Naive thymus-derived CD8-positive, alpha-beta T cell (primary cell): ENCODE measurements at places on chromosomes 2 and 18. TPM values are rescaled to one million over a fixed set of nuclear protein-coding genes. Genes with fewer than 3 reads are reported as not detected.

The SCN2A gene
- polyA plus RNA-seq, result not detected

The GAD1 gene
- not detected for polyA plus RNA-seq

The SLC5A7 gene
- not detected for polyA plus RNA-seq

The REG3A gene
- not detected for polyA plus RNA-seq

The LHCGR gene
- polyA plus RNA-seq, result not detected

The HOXD8 gene
- polyA plus RNA-seq, result not detected

The PLGLB1 gene
- 0.49 TPM for polyA plus RNA-seq

The CD28 gene
- polyA plus RNA-seq, result 15.8 TPM

The CFAP221 gene
- not detected for polyA plus RNA-seq

The CRACDL gene
- polyA plus RNA-seq, result 0.49 TPM

DNA sequence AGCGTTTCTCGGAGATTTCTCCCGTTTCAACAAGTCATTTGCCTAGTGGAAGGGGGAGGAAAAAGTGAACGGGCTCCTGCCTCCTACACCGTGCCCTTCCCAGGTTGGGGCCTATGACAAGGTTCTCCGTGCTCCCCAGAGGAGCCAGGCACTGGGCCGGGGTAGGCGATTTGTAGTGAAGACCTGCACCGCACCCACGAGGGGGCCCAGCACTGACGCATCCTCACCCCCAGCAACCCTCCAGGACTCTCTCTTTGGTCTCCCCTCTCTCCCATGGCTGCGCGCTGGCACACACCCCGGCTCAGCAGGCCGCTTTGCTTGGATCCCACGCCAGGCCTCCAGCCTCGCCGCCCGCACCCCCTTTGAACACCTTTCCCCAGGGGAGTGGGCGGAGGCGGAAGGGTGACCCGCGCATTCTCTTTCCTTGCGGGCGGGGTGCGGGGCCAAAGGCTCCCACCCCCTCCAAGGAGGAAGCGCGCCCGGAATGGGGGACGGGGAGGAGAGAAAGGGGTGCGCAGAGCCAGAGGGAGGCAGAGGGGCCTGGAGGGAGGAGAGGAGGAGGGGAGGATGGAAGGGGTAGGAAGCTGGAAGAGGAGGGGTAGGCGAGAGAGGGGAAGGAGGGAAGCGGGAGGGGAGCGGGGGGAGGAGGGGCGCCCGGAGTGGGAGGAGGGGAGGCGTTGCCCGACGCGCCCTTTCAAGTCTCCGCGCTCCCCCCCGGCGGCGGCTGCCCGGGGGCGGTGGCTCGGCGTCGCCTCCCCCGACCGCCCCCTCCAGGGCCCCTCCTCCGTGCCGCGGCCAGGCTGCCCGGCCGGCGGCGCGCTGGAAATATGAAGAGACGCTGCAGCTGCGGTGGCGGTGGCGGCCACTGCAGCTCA lies at the start of gene APCDD1:
Gene APCDD1, plus strand, starts transcription at position 830 of the 875 bp plus-strand sequence. CDS start 347 bp downstream, outside the sequence.
- DNase-seq, result no peak

DNA sequence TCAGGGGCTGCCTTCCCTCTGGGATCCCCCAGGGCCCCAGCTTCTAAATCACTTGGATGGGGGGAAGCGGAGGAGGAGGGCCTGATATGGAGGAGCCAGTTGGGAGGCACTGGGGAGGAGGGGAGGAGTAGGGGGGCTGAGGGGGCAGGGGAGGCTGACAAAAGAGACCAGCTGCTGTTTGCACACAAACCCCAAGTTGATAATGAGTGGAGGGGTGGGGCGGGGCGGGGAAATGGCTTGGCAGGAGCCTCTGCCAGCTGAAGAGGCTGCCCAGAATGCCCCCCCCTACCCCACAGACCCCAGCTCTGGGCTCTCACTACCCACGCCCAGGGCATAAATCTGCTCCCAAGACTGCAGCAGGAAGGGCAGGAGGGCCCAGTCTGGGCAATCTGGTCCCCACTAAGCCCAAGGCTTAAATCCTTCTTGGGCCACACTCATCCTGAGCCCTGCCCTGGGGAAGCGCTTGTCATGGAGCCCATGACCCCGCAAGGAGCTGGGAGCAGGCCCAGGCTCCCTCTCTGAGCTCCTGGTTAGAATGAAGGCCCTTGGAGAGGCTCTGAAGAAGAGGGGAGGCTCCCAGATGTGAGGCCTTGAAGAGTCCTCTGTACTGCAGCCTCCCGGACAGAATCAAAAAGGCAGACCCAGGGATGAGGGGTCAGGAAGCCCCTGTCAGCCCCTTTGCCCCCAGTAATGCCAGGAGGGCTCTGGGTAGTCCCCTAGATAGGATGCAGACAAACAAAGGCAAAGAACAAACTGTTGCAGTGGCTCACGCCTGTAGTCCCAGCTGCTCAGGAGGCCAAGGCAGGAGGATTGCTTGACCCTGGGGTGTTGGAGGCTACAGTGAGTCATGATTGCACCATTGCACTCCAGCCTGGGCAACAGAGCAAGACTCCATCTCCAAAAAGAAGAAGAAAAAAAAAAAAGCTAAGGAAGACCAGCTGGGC lies 24.8 kb upstream of the PTMA start:
- DNase-seq, result no peak

DNA sequence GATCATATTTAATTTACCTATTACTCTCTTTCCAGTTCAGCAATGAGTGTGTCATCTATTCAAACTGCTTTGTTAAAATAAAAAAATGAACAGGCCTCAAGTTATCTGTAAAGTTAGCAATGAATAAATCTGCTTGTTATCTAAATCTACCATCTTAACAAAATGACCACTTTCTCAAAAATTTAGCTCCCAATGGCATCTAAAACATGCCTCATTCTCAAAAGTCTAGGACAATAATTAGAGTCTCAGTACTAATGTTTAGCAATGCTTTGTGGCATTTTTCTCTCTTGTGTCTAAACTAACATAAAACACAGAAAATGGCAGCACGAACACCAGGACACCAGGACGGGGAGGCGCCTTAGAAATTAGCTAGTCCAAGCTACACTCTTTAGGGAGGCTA lies 3.6 kb upstream of the ASAP2 start:
- DNase-seq, result no peak

DNA sequence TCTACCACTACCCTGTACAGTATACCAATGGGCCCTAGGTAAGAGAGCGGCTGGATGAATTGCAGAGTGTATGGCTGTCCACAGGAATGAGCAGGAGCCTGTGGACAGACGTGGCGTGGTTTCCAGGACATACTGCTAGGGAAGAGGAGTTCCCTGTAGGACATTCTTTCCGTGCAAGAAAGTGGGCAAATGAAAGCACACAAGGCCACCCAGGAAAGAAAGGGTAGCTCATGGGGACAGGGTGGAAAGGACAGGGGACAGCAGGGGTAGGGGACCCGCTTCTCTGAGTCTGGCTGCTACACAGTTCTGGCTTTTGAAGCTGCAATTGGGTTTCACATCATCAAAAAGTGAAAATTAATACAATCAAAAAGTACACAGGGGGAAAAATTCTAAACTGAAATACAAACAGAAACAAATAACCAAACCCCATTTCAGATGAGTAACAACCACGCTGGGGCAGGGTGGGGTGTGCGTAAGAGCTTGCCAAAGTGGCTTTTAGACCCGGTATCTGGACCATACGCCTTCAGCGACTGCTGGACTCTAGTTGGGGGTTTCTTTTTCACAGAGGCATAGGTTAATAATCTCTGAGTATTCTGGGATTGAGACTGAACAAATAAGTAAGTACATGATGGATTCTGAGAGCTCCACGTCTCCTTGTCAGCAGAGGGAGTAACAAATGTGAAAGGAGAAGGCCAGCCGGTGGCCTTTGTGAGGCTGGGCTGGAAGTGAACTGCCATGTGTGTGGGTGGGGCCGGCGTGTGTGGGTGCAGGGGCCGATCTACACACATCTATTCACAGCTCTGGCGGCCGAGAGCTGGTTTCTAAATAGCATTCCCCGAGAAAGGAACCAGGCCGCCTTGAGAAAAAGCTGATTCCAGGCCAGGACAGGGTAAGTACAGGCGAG lies 84.0 kb downstream of the HDAC4 start:
- DNase-seq, result no peak

GRCh38 chr2:121232626-121233265 lies 52.3 kb downstream of the TFCP2L1 start:
- no peak for DNase-seq

GRCh38 chr2:133421516-133422324 lies 146.5 kb downstream of the NCKAP5 start:
- DNase-seq, result no peak

- DNase-seq, result no peak
Measured at GRCh38 chr2:101300836-101301235, 7.7 kb downstream of the RNF149 start.

DNA sequence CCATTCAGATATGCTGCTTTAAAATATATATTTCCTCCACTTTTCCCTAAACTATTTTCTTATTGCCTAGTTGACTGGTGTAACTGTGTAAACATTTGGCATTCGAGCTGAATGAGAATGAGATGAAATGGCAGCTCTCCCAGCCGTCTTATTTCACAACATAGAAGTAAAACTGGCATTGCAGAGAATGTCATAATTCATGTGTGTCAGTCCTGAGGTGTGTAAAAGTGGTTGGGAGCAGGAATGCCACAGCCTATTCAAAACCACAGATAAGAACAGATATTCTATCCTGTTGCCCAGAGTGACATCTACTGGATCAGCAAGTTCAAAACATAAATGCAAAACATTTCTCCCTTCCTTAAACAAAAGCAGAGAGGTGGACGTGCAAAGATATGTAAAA lies 565.5 kb upstream of the CHAC2 start:
- no peak for DNase-seq

DNA sequence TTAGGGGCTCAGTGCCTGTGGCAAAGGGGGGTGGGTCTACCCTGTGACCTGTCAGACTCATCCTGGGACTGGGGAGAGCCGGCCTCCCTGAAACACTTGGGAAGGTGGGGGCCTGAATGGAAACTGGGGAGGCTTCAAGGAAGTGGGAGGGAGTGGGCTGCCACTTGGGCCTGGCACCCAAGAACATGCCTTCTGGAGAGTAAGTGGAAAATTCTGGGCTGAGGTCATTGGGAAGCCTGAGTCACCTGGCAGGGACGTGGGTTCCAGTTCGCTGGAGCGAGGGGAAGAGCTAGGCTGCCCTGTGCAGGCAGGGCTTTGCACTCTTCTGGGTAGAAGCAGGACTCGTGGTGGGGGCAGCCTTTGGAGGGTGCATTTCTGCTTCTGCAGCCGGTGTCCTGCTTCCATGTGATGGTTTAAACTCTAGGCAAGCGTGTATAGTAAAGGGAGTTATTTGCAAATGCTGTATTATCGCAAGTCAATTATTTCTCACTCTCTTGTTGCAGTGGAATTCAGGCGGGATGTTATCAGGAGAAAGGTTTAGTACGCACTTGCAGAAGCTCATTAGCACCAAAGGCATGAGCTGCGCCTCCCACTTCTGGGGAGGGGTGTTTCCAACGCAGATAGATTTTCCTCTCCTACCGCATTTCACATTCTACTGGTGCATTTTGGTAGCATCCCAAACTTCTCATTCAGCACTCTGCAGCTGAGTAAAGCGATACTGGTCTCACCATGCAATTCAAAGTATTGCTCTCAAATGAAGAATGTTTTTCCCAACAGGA lies 3.8 kb downstream of the LRRFIP1 start:
- no peak for DNase-seq

DNA sequence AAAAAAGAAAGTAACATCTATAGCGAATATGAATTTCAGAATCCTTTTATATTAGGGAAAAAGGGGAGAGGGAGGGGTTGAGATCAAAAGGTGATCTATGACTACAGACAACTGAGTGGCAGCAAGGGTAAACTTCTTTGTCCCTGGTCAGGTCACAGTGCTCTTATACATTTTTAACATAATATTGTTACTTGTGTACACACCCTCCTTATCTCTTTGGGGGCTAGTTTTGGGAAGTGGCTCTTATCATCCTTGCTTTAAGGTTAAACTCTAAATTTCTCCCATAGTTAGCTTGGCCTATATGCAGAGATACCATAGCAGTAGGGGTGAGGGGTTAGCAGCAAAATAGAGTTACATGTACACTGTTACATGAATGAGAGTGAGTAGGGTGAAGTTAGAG lies 31.6 kb upstream of the ATG16L1 start:
- DNase-seq, result no peak

GRCh38 chr2:195575016-195575415 lies 82.0 kb upstream of the SLC39A10 start:
- DNase-seq, result no peak

DNA sequence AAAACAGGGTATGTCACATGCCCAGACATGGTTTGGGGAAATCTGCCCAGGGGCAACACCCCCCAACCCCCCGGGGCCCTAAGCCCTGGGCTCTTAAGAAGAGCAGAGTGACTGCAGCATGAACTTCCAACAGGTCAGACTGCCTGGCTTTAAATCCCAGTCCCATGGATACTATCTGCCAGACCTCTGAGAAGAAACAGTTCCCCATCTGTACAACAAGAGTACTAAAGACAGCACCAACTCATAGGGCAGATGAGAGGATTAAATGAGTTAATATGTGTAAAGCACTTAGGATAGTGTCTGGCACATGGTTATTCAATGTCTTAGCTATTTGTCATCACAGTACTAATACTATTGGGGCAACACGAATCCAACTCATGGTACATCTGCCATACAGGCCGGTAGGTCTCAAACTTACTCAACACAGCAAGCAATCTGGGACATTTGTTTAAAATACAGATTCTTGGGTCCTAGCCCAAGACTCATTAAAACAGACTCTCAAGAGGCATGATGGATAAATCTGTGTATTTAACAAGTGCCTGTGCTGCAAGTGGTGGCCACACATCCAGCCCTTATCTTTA lies 23.4 kb downstream of the CDH2 start:
- DNase-seq, result no peak

- no peak for DNase-seq
Measured at GRCh38 chr2:231513746-231514224, 16.5 kb downstream of the NMUR1 start.

DNA sequence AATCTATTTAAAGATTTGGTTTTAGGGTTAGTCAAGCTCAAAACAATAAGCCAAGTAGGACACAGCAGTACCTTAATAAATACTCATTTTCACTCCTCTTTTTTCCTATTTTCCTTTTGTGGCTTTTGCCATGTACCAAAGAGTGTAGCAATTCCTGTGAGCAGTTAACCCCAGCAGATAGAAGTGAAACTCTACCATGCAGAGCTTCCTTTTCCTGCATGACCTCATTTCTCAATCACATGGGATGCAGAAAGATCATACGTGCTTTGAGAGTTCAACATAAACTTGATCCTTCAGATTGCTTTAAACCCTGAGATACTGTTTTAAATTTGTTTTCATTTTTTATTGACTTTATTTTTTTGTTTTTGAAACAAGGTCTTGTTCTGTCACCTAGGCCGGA lies 99.1 kb upstream of the ARHGAP15 start:
- no peak for DNase-seq

- DNase-seq, result no peak
Measured at GRCh38 chr2:71306762-71307161, 24.8 kb upstream of the ZNF638 start.

- no peak for DNase-seq
Measured at GRCh38 chr2:82939211-82939610, 1519.9 kb downstream of the SUCLG1 start.

GRCh38 chr2:109230941-109231420 lies 102.0 kb downstream of the SH3RF3 start:
- DNase-seq, result no peak

- DNase-seq, result no peak
Measured at GRCh38 chr2:102258025-102258385, 53.4 kb upstream of the IL1RL1 start.

DNA sequence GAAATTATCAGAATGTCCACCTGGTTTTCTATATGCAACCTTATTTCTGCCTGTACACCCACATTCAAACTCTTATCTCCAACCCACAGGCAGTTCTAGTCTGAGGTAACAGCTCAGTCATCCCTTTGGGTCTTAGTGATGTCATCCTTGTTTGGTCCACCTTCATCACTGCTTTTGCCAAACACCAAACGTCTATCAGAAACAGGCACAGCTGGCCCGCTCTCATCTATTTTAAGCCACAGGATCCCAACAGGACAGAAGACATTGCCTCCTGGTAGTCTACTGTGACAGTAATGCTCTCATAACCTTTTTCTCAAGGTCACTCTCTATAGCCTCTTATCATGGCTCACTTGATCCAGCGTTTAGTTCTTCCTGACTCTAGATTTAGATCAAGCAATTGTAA lies 99.0 kb upstream of the CHAC2 start:
- DNase-seq, result no peak
